Kidney (tissue), 22 donors: ENCODE measurements at places on chromosomes 12 and 14.

DNA sequence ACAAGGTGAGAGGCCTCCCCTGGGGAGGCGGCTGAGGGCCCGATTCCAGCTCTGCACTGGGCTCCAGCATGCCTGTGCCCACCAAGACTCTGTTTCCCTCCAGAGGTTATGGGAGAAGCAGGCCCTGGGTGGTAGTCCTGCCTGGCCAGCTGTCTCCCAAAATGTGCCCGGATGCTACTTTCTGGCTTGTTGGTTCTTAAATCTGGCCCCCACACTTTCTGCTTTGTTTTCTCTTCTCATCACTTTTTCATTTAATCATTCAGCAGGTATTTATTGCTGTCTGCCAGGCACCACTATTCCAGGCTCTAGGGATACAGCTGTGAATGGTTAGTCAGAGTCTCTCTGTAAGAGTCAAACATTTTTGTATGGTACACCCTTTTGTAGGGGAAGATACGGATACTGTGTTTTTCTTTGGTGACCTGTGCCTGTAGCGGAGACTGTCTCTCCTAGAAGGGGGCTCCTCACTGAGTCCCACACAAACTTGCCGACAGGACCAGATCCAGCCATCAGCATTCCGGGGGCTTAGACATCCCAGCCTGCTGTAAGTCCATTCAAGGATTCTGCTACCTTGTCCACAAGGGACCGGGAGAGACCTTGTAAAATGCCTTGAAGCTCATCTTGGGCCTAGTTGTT is 3.8 kb downstream of the DHRS2 start:
- no peaks in the 10 kb centered on the region for H3K36me3 ChIP-seq
- no peaks in the 10 kb centered on the region for H3K4me1 ChIP-seq
- no peak for DNase-seq

- H3K4me1 ChIP-seq: no peaks in the 10 kb centered on the region
- no peaks in the 10 kb centered on the region for H3K27me3 ChIP-seq
- no peak for DNase-seq
- H3K4me3 ChIP-seq: no peak overlapping the region
Measured at GRCh38 chr14:50319721-50320120, 7.6 kb downstream of the DMAC2L start.

GRCh38 chr14:84797326-84797725 is 732.6 kb upstream of the FLRT2 start:
- no peaks in the 10 kb centered on the region for H3K36me3 ChIP-seq
- no peaks in the 10 kb centered on the region for H3K27me3 ChIP-seq
- no peaks in the 10 kb centered on the region for H3K4me1 ChIP-seq
- no peak overlapping the region for H3K4me3 ChIP-seq
- no peak for DNase-seq
- H3K27ac ChIP-seq: no peak overlapping the region

DNA sequence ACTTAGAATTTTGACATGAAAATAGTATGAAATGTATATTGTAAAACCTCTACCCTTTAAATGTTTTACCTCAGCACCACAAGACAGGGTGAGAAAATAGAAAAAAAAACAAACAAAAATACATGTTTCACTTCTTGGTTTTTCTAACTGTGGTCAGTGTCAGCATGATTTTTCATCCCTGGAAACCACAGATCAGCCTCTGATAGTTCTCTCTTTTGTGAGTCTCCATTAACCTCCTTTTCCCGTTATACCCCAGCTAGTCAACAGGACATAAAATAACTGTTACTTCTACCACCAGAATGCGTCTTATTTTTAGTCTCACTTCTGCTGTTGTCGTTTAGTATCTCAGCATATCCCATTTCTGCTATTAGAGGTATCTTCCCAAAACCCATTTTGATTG is 48.3 kb upstream of the KCNMB4 start:
- no peak overlapping the region for H3K27ac ChIP-seq
- H3K4me3 ChIP-seq: no peak overlapping the region
- H3K27me3 ChIP-seq: no peaks in the 10 kb centered on the region
- H3K36me3 ChIP-seq: no peaks in the 10 kb centered on the region
- no peaks in the 10 kb centered on the region for H3K4me1 ChIP-seq

- H3K36me3 ChIP-seq: no peaks in the 10 kb centered on the region
- peak; percentile 91 for DNase-seq
- H3K27me3 ChIP-seq: no peaks in the 10 kb centered on the region
- no peak overlapping the region for H3K27ac ChIP-seq
Measured at GRCh38 chr12:92987362-92987761, 58.3 kb upstream of the EEA1 start.

DNA sequence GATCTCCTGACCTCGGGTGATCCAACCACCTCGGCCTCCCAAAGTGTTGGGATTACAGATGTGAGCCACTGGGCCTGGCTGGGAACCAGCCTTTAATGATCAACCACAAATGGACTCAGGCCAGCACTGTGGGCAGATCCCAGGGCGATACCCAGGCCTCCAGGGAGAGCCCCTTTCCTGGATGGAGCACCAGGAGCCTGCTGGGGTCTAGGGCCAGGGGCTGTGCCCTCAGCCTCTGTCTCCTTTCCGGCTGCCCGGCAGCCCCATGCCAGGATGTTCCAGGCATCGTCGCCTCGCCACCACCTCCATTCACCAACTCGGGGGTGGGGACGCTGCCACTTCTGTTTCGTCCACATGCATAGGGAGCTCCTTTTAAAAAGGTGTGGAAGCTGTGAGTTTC is 2.3 kb downstream of the ADGRD1 start:
- no peaks in the 10 kb centered on the region for H3K27me3 ChIP-seq
- H3K4me1 ChIP-seq: peaks cover 8% of the 10 kb centered on the region
- DNase-seq: no peak

GRCh38 chr12:40170593-40170992 is 54.2 kb upstream of the LRRK2 start:
- no peak overlapping the region for H3K4me3 ChIP-seq
- no peaks in the 10 kb centered on the region for H3K36me3 ChIP-seq
- H3K27ac ChIP-seq: no peak overlapping the region

GRCh38 chr14:85917716-85918115 is 387.8 kb downstream of the FLRT2 start:
- no peak overlapping the region for H3K4me3 ChIP-seq
- H3K27me3 ChIP-seq: no peaks in the 10 kb centered on the region
- H3K36me3 ChIP-seq: no peaks in the 10 kb centered on the region
- H3K4me1 ChIP-seq: no peaks in the 10 kb centered on the region
- H3K27ac ChIP-seq: no peak overlapping the region

DNA sequence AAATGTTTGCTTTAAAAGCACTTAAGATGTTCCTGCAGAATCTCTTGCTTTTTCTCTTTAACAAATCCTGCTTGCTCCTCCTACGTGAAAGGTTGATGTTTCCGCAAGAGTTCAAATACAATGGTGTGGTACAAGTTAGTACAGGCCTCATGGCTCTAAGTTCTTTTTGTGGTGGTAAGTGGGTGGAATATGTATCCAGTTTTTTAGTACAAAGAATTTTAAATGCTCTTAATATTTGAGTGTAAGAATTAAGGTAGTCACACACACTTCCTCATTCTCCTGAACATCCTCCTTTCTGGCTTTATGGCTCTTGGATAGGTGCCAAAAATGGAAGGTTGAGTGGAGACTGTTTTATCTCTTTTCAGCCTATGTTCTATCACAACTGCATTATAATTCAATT is 1.8 kb downstream of the OTOGL start:
- no peaks in the 10 kb centered on the region for H3K4me1 ChIP-seq
- H3K27ac ChIP-seq: no peak overlapping the region
- H3K4me3 ChIP-seq: no peak overlapping the region
- H3K27me3 ChIP-seq: no peaks in the 10 kb centered on the region

GRCh38 chr12:29563636-29564035 is 66.2 kb upstream of the OVCH1 start:
- no peaks in the 10 kb centered on the region for H3K36me3 ChIP-seq
- no peaks in the 10 kb centered on the region for H3K27me3 ChIP-seq
- DNase-seq: no peak
- peak overlapping the region; percentile 68 for H3K27ac ChIP-seq

DNA sequence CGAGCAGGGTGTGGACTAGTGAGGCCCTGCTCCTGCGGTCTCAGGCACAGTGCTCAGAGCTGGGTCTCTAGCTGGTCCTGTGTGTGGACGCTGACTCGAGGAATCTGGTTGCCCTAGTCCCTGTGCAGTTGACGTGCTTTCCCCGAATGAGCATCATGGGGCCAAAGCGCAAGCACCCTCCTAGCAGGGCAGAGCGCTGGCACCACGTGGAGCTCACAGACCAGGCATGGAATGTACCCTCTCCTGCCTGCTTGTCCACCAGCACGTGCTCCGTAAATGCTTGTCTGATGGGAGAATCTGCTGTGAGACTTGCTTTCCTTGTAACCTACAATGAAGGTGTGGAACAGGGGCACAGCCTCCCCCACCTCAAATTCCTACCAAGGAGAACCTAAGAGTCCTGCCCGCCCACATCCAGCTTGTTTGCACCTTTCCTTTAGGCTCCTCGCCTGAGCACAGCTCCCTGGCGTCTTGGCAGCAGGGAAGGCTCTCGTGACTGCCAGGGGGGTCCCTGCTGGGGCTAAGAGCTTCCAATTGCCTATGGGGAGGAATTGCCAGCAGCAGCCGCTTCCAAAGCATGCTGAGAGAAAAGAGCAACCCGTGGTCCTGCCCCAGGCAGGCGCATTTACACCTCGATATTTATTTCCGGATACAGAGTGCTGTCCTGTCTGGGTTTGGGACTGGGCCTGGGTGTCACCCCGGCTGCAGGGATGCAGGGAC is 125.0 kb downstream of the PIWIL1 start:
- H3K27me3 ChIP-seq: no peaks in the 10 kb centered on the region
- no peak for DNase-seq
- H3K27ac ChIP-seq: no peak overlapping the region
- no peak overlapping the region for H3K4me3 ChIP-seq
- no peaks in the 10 kb centered on the region for H3K36me3 ChIP-seq

- no peaks in the 10 kb centered on the region for H3K36me3 ChIP-seq
- peak; percentile 84 for DNase-seq
- peak overlapping the region; percentile 36 for H3K27ac ChIP-seq
- H3K27me3 ChIP-seq: no peaks in the 10 kb centered on the region
Measured at GRCh38 chr12:123043536-123044001, 63.1 kb downstream of the ARL6IP4 start.

DNA sequence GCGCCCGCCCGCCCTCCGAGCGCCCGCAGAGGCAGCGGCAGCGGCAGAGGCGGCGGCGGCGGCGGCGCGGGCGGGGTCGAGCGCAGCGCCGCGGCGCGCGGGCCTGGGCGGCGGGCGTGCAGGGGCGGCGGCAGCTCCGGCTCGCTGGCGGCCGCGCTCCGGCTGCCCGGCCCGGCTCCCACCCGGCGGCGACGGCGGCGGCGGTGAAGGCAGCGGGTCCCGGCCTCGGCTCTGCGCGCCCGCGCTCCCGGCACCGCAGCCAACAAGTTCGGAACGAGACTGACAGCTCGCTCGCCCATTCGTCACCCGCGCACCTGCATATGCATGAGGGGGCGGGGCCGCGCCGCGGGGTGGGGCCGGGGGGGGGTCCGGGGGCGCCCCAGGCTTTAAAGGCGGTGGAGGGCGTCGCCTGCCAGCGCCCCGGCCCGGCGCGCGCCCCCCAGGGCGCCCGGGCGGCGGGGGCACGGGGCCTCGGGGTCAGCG is at the start of gene JAG2:
TSS of gene JAG2 (minus strand) at position 281 of the 483 bp plus-strand sequence. CDS start 356 bp downstream, outside the sequence.
- H3K27ac ChIP-seq: no peak within 1 kb of the TSS
- no peak within 1 kb of the TSS for H3K4me3 ChIP-seq
- H3K36me3 ChIP-seq: no peaks in the 10 kb centered on the region
- no peaks in the 10 kb centered on the region for H3K4me1 ChIP-seq
- no peaks in the 10 kb centered on the region for H3K27me3 ChIP-seq

DNA sequence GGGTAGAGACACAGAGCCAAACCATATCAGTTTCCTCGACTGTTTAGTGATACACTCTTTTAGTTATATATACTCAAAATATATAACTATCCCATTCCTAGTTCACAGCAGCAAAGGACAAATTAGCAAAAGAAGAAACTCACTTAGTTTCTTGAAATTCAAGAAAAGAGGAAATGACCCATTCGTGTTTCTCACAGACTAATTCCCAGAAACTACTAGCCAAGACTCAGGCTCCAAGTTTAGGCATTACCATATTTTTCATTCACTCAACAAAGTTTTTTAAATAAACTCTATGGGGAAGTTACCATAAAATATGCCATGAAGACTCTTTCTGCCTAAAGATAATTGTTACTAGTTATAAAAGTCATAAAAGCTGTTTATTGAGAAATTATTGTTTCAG is 152.3 kb upstream of the DAAM1 start:
- no peak for DNase-seq
- no peaks in the 10 kb centered on the region for H3K27me3 ChIP-seq
- H3K27ac ChIP-seq: no peak overlapping the region
- no peak overlapping the region for H3K4me3 ChIP-seq
- H3K36me3 ChIP-seq: no peaks in the 10 kb centered on the region

GRCh38 chr14:76175942-76176341 is 24.2 kb downstream of the GPATCH2L start:
- peaks cover 10% of the 10 kb centered on the region for H3K36me3 ChIP-seq
- no peaks in the 10 kb centered on the region for H3K4me1 ChIP-seq
- H3K4me3 ChIP-seq: no peak overlapping the region
- no peak for DNase-seq

DNA sequence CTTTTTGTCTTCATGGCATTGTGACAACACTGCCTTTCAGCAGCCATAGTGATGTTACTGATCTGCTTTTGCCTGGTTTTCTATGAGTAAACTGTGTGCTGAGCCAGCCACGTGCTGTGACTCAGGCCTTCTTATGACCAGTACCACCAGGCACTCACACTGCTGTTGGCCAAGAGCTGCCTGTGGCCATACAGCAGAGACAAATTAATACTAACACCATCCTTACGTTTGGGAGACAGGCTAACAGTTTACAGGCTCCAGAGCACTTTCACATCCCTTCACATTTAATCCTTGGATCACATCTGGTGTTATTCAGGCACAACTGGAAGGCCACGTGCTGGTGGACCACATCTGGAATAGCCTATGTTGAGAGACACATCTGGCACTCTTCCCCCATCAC is 377.9 kb downstream of the CCDC91 start:
- H3K4me1 ChIP-seq: peaks cover 2% of the 10 kb centered on the region
- no peak overlapping the region for H3K4me3 ChIP-seq
- DNase-seq: no peak
- no peak overlapping the region for H3K27ac ChIP-seq
- H3K36me3 ChIP-seq: no peaks in the 10 kb centered on the region

DNA sequence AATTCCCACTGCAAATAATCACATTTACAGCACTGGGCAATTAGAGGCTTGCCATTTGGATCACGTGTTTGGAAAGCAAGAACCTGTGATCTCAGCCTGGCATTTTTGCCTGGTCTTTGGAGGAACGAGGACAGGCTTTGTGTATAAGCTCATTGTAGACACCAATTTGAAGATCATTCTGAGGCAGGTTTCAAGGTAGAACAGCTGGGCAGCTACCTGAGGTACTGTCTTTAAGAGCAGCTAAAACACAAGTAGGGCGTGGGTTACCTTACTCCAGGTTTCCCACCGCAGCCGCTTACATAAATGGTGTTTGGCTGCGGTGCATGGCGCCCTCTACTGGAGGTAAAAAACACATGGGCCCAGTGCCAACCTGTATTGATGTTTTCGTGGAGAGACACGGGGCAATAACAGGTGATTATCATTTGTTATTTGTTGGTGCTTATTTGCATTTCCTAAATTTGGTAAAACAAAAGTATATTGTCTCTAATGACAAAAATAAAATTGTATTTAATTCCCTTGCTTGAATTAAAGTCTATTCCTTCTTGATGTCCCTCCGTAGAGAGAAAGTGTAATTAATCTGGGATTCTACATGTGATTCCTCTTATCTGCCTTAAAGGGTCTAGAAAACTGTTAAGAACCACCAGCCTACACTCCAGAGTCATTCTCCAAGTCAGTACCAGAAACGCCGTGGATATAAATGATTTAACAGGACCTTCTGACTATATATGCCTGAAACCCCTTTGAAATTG is 69.7 kb downstream of the SVOP start:
- H3K27me3 ChIP-seq: no peaks in the 10 kb centered on the region
- H3K36me3 ChIP-seq: no peaks in the 10 kb centered on the region
- H3K27ac ChIP-seq: peak overlapping the region; percentile 64
- peak overlapping the region; percentile 42 for H3K4me3 ChIP-seq
- peak; percentile 71 for DNase-seq
- peaks cover 6% of the 10 kb centered on the region for H3K4me1 ChIP-seq
